ENCODE measurements at places on chromosomes 4 and X.

- no peak overlapping the region for H3K4me3 ChIP-seq
- H3K27me3 ChIP-seq = no peaks in the 10 kb centered on the region
- no peaks in the 10 kb centered on the region for H3K36me3 ChIP-seq
- H3K27ac ChIP-seq = no peak overlapping the region
Measured at GRCh38 chr4:166165829-166166420, 292.9 kb downstream of the TLL1 start.

GRCh38 chr4:126386512-126386911, 1071.8 kb downstream of the FAT4 start:
- no peak overlapping the region for H3K27ac ChIP-seq
- H3K36me3 ChIP-seq = no peaks in the 10 kb centered on the region
- H3K4me3 ChIP-seq = no peak overlapping the region

GRCh38 chrX:24260842-24261550, 52.9 kb downstream of the SUPT20HL2 start:
- no peaks in the 10 kb centered on the region for H3K36me3 ChIP-seq
- H3K4me1 ChIP-seq = no peaks in the 10 kb centered on the region
- no peaks in the 10 kb centered on the region for H3K27me3 ChIP-seq
- DNase-seq = no peak
- no peak overlapping the region for H3K27ac ChIP-seq

- H3K27me3 ChIP-seq = no peaks in the 10 kb centered on the region
- no peaks in the 10 kb centered on the region for H3K36me3 ChIP-seq
- H3K4me1 ChIP-seq = no peaks in the 10 kb centered on the region
- H3K4me3 ChIP-seq = no peak overlapping the region
- no peak for DNase-seq
Measured at GRCh38 chrX:48782216-48782615, 4.2 kb upstream of the GATA1 start.

DNA sequence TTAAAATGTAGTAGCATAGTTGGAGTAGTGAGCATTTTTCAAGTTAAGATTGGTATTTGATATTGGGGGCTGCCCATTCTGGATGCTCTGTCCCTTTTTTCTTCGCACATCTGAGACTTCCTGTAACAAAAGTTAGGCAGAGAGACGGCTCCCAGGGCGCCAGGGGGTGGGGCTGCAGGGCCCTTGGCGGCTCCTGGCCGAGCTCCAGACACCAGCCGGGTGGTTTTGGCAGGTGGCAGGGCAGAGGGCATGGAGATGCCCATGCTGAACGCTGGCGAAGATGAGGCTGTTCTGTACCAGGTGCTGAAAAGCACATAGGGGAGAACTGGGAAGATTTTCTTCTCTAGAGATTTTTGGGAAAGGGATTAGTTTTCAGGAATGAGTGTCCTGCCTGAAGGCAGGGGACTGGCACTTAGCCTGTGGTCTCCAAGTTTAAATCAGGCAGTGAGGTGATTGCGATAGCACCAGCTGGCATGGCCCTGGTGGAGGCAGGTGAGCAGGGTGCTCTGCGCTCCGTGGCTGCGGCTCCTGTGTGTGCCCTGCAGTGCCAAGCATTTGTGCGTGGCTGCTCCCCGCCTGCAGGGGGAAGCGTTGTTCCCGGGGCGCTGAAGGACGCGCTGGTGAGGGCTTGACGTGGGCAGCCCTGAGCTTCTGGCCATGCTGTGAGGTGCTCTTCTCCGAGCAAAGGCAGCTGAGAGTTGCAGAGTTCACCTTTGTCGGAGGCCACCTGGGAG, 23.6 kb upstream of the HGFAC start:
- H3K4me1 ChIP-seq = no peaks in the 10 kb centered on the region
- no peaks in the 10 kb centered on the region for H3K27me3 ChIP-seq
- H3K4me3 ChIP-seq = no peak overlapping the region
- H3K36me3 ChIP-seq = no peaks in the 10 kb centered on the region
- no peak overlapping the region for H3K27ac ChIP-seq

GRCh38 chr4:8704632-8705031, 112.1 kb downstream of the CPZ start:
- DNase-seq = no peak
- H3K27ac ChIP-seq = no peak overlapping the region
- no peaks in the 10 kb centered on the region for H3K36me3 ChIP-seq
- no peaks in the 10 kb centered on the region for H3K27me3 ChIP-seq
- peaks cover 2% of the 10 kb centered on the region for H3K4me1 ChIP-seq

- H3K27me3 ChIP-seq = no peaks in the 10 kb centered on the region
- no peaks in the 10 kb centered on the region for H3K4me1 ChIP-seq
- DNase-seq = no peak
- no peak overlapping the region for H3K27ac ChIP-seq
- H3K36me3 ChIP-seq = no peaks in the 10 kb centered on the region
Measured at GRCh38 chrX:46666831-46667230, 92.1 kb downstream of the SLC9A7 start.

DNA sequence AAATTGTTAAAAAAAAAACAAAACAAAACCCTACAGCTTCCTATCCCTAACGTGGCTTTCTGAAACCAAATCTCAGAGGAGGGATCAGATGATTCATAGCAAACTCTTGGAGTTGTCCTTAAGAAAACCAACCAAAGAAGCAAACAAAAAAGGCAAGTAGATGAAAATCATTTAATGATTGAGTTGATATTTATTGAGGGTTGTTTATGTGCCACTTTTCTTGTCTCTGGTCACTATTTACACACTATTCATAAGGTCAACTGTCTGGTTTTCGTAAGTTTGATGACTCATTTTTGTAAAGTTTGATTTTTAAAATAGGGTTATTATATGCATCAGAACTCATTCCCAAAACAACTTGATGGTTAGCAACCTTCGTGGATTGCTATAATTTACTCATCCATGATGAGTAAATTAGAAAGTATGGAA, 133.4 kb downstream of the UNC5C start:
- no peaks in the 10 kb centered on the region for H3K36me3 ChIP-seq
- H3K27me3 ChIP-seq = no peaks in the 10 kb centered on the region
- no peak for DNase-seq
- H3K27ac ChIP-seq = no peak overlapping the region
- no peaks in the 10 kb centered on the region for H3K4me1 ChIP-seq

DNA sequence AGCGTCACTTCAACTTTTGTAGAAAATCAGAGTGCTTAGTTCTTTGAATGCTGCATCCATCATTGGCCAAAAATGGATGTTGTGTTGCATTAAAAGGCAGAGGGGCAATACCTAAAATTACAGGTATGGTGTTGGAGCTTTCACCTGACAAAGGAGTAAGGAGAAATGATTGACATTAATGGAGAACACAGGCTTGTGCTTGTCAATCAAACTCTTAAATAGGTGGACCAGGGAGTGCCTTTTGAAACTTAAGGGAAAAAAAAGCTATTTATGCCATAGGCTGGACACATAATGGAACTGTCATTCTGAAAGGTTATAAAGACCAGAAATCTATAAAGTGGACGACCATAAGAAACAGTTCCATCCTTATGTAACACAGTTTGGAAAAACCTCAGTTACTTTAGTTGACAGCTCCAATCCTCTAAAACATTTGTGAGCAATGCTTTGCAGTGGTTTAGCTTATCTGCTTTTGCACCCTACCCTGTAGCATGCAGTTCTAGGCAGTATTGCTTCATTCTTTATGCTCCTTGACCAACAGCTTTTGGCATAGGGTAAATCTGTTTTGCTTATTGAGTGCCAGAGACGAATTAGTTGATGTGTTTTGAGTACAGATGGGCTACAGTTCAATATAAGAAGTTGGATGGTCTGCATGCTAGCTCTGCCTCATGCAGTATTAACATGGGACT, 2.4 kb downstream of the HADH start:
- no peak overlapping the region for H3K27ac ChIP-seq
- H3K27me3 ChIP-seq = no peaks in the 10 kb centered on the region
- H3K36me3 ChIP-seq = no peaks in the 10 kb centered on the region
- H3K4me1 ChIP-seq = no peaks in the 10 kb centered on the region
- no peak overlapping the region for H3K4me3 ChIP-seq

- peak overlapping the region; percentile 57 for H3K4me3 ChIP-seq
- no peak overlapping the region for H3K27ac ChIP-seq
- H3K4me1 ChIP-seq = no peaks in the 10 kb centered on the region
Measured at GRCh38 chr4:37453281-37453998, 208.9 kb downstream of the NWD2 start.

DNA sequence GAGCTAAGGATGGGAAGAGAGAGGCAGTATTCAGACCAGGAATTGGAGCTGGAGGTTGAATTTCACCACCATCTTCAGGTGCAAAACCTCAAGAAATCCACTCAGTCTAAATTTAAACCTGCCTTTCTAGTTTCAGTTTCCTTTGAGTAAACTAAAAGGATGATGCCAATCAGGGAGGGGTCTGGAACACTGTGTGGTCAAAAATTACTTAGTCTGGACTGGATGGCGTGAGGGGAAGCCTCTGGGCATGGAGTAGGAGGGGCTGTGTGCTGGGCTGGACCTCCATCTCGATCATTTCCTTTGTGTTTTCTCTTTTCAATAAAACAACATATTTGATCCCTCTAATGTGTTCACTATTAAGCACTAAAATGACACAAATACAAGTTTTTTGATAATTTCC, 120.1 kb downstream of the GC start:
- no peaks in the 10 kb centered on the region for H3K4me1 ChIP-seq
- no peak for DNase-seq
- H3K36me3 ChIP-seq = no peaks in the 10 kb centered on the region
- H3K27ac ChIP-seq = no peak overlapping the region
- no peak overlapping the region for H3K4me3 ChIP-seq

DNA sequence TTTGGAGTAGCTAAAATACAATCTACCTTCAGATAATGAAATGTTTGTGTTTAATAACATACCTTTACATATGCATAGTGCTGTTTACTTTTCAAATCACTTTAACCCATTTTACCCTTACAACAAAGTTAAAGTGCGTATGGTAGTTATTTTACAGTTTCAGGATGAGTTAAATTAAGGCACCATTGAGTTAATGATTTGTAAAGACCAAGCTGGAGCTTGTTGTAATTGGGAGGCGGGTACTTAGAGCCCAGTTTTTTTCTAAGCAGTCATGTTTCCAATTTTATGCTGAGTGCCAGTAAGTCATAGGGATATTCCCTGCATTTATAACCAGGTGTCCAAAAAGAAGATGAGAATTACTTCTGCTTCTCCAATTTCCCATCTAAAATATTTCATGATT, 84.2 kb upstream of the NRK start:
- H3K27ac ChIP-seq = no peak overlapping the region
- DNase-seq = no peak
- no peaks in the 10 kb centered on the region for H3K36me3 ChIP-seq
- H3K4me3 ChIP-seq = no peak overlapping the region

- H3K4me1 ChIP-seq = peaks cover 3% of the 10 kb centered on the region
- no peaks in the 10 kb centered on the region for H3K27me3 ChIP-seq
Measured at GRCh38 chr4:153651116-153651515, 33.0 kb upstream of the TLR2 start.

GRCh38 chrX:66634272-66634671, 4.6 kb downstream of the EDA2R start:
- H3K4me3 ChIP-seq = no peak overlapping the region
- H3K27me3 ChIP-seq = no peaks in the 10 kb centered on the region
- no peak overlapping the region for H3K27ac ChIP-seq
- no peaks in the 10 kb centered on the region for H3K4me1 ChIP-seq
- no peak for DNase-seq

DNA sequence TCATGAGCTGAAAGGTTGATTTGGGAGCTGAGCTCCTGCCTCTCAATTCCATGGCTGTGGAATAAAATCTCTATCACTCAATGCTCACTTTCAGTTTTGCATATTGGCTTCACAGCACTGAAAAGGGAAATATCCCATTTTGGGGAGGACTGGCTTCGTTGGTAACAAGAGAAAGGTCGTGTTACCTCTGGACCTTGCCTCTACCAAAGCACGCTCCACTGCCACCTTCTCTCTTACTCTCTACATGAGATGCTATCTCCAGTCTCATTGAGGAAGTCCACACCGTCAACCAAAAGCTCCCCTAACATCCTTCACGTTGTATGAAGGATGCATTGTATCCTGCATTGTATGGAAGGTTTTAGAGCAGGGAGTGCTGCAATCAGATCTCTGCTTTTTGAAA, 195.0 kb upstream of the LDB2 start:
- peaks cover 3% of the 10 kb centered on the region for H3K4me1 ChIP-seq
- no peaks in the 10 kb centered on the region for H3K27me3 ChIP-seq
- no peak for DNase-seq
- no peak overlapping the region for H3K27ac ChIP-seq
- H3K36me3 ChIP-seq = no peaks in the 10 kb centered on the region
- no peak overlapping the region for H3K4me3 ChIP-seq

- H3K27ac ChIP-seq = no peak overlapping the region
- no peak for DNase-seq
- no peaks in the 10 kb centered on the region for H3K4me1 ChIP-seq
- H3K4me3 ChIP-seq = no peak overlapping the region
- no peaks in the 10 kb centered on the region for H3K36me3 ChIP-seq
- no peaks in the 10 kb centered on the region for H3K27me3 ChIP-seq
Measured at GRCh38 chrX:97551821-97552220, 668.1 kb downstream of the RPA4 start.

DNA sequence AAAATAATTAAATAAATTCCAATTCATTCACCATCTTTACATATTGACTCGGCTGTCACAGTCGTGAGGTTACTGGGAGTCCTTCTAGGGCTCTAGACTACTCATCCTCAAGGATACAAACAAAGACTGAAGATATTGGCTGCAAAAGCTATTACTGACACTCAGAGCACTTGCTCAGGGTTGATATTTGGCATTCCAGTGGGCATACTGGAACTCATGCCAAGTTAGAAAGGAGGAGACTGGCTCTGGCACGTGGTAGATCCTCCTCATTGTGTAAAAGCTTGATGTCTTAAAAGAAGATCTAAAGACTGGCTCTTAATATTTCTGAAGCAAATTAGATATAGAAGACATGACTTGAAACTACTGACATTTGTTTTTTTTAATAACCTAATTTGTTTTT, 172.7 kb downstream of the GPM6A start:
- H3K36me3 ChIP-seq = no peaks in the 10 kb centered on the region
- no peaks in the 10 kb centered on the region for H3K4me1 ChIP-seq
- H3K27ac ChIP-seq = no peak overlapping the region
- H3K27me3 ChIP-seq = no peaks in the 10 kb centered on the region
- H3K4me3 ChIP-seq = no peak overlapping the region

- no peaks in the 10 kb centered on the region for H3K4me1 ChIP-seq
- no peak for DNase-seq
Measured at GRCh38 chr4:15374656-15375055, 53.2 kb upstream of the C1QTNF7 start.

GRCh38 chrX:136856551-136856950, 24.0 kb downstream of the RBMX start:
- no peak overlapping the region for H3K27ac ChIP-seq
- no peaks in the 10 kb centered on the region for H3K4me1 ChIP-seq
- no peaks in the 10 kb centered on the region for H3K36me3 ChIP-seq
- no peak overlapping the region for H3K4me3 ChIP-seq
- DNase-seq = no peak

DNA sequence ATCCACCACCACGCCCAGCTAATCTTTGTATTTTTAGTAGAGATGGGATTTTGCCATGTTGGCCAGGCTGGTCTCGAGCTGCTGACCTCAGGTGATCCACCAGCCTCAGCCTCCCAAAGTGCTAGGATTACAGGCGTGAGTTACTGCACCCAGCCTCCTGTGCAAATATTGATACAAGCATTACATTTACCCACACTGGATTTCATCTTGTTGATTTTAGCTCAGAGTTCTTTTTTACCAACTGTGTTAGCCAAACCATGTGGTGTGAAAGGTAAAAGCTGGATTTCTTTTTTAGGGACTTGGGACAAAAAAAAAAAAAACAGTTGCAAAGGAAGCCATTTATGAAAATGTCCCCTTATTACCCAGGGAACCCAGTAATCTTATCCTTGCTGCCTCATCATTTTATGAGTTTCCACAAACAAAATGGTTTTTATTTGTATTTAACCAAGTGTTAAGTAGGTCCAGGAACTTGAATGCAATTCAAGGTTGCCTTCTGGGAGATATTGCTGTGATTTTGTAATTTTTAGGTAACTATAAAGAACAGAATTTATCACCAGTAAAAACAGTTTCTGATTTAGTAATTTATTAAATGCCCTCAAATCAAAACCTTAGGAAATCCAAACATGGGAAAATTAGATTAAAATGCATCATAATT, 202.5 kb downstream of the PALLD start:
- DNase-seq = no peak
- H3K36me3 ChIP-seq = no peaks in the 10 kb centered on the region
- H3K4me3 ChIP-seq = no peak overlapping the region

Data from iPS DF 6.9 (cell line).